ENCODE measurements at places on chromosomes 12 and 14. TPM values are rescaled to one million over a fixed set of nuclear protein-coding genes. Genes with fewer than 3 reads are reported as not detected.

DNA sequence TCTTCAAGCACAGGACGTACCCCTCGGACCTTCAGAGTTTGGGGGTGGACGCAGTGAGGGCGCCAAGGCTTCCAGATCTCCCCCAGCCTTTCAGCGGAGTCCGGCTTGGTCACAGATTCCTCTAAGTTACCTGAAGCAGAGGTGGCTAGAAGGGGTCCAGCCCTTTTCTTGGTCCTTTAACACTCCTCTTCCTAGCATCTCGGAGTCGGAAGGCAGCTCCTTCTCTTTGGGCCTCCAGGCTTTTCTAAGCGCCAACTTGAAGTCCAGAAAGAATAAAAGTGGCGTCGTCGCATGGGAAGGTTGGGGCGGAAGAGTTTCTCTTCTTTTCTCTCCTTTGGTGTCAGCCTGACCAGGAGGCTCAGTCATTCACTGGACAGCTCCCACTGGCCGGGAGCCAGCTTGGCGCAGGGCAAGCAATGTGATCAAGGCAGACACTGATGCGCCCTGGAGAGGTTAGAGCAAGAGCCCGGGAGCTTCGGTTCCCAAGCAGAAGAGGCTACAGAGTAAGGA lies 9.6 kb downstream of the OR6S1 start:
- no peak for DNase-seq

DNA sequence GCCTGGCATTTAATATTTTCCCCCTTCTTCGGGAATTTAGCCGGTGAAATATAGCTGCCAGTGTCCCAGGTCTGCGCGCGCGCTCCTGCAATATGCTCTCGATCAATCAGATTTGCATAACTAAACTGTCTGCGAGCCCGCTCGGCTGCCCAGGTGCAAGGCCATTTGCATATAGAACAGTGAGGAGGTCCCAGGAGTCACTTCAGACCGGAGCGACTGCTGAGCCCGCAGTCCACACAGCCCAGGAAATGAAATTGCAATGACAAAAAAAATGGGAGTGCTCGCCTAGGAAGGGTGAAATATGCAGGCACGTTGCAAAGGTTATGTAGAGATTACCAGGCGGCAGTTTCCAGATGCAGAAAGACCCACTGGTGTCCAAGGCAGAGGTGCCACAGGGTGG lies 228.5 kb downstream of the VRK1 start:
- DNase-seq = no peak

GRCh38 chr12:121749267-121749666 lies 36.7 kb downstream of the TMEM120B start:
- no peak for DNase-seq

- DNase-seq = no peak
Observed at GRCh38 chr12:5586201-5586600, 154.3 kb downstream of the NTF3 start.

DNA sequence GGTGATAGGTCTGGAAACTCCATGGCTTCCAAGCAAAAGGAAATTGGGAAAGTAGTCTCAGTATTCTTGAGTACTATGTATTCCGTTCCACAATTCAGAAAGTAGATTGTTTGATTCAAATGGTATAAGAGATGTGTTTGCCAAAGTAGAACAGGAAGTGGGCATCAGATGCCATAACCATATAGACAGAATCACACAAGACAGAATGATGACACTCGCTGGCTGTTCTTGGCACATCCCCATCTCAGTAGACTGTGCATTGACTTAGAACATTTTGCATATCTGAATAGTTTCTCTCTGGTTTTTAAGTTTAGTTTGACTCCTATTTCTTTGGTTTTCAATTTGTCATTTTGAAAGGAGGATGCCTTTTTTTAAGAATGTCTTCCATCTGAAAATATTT lies 221.1 kb upstream of the RGS6 start:
- peak; percentile 30 for DNase-seq

DNA sequence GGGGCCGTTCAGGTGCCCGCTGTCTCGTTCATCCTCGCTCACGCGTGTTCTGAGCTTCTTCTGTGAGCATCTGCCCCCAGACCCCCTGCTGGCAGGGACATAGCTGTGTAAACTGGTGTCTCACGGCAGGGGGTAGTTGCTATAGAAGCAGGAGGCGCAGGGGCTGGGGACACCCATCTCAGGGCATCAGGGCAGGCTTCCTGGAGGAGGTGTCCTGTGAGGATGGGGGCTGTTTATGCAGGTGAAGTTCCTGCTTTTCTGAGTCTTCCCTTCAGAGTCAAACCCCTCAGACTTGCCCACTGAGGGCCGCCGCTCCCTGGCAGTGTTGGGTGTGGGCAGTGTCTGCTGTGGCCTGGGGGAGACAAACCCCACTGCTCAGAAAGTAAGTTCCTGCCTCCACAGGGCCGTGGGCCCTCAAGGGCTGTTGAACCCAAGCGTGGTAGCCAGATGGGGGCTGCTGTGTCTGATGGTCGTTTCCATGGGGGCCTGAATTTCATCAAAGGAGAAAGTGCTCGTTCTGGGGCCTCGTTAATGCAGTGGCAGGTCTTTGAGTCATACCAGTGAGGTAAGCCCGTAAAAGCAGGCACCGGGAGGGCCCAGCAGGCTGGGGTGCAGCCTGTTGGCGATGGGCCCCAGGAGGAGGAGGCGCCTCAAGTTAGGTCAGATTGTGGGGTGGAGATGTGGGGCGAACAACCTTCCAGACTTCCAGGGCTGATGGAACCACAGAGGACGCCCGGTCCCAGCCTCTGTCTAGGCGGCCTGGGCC lies 23.4 kb downstream of the KIF26A start:
- no peak for DNase-seq

GRCh38 chr14:98370352-98370751 lies 901.6 kb downstream of the BCL11B start:
- no peak for DNase-seq

- no peak for DNase-seq
Observed at GRCh38 chr12:58873496-58873895, 46.8 kb downstream of the LRIG3 start.

- no peak for DNase-seq
Observed at GRCh38 chr14:67955261-67955660, 135.7 kb downstream of the RAD51B start.

- no peak for DNase-seq
Observed at GRCh38 chr14:91356181-91356763, 61.3 kb downstream of the CCDC88C start.

GRCh38 chr12:111398530-111398929 lies 7.2 kb upstream of the SH2B3 start:
- DNase-seq = no peak

The KLHDC1 gene
- 1.5 TPM for total RNA-seq

The BEST3 gene
- not detected for total RNA-seq

The CLECL1 gene
- 1.6 TPM for total RNA-seq

The TSPAN11 gene
- not detected for total RNA-seq

The VWF gene
- not detected for total RNA-seq

The SOAT2 gene
- total RNA-seq = 13.3 TPM
